ENCODE measurements at places on chromosomes 5 and 9. TPM values are rescaled to one million over a fixed set of nuclear protein-coding genes. Genes with fewer than 3 reads are reported as not detected.

The SYK gene
- total RNA-seq, result 29.7 TPM

The LURAP1L gene
- 56.5 TPM for total RNA-seq

The PCDHB15 gene
- under 0.01 TPM for total RNA-seq

The ADAMTSL2 gene
- total RNA-seq, result not detected

The ACOT12 gene
- total RNA-seq, result not detected

The FBXO10 gene
- 3.7 TPM for total RNA-seq

The SPATA31E1 gene
- not detected for total RNA-seq

The GABRA1 gene
- total RNA-seq, result not detected

The IFNA16 gene
- not detected for total RNA-seq

The EQTN gene
- total RNA-seq, result not detected

The CERCAM gene
- total RNA-seq, result 12.4 TPM

The PCDHGB6 gene
- total RNA-seq, result 1.5 TPM

The ELOVL7 gene
- 22.1 TPM for total RNA-seq

The C5orf63 gene
- 5.9 TPM for total RNA-seq

The ST8SIA4 gene
- under 0.01 TPM for total RNA-seq

The OLFML2A gene
- 6.3 TPM for total RNA-seq

The C9orf50 gene
- total RNA-seq, result not detected

The PIP5K1B gene
- 2.9 TPM for total RNA-seq

The KIF24 gene
- 0.26 TPM for total RNA-seq

The SLC24A2 gene
- not detected for total RNA-seq

The ADAMTSL1 gene
- 0.13 TPM for total RNA-seq

The NFIB gene
- 11.9 TPM for total RNA-seq

The UBE2R2 gene
- 14.0 TPM for total RNA-seq

The ZSWIM6 gene
- total RNA-seq, result 5.8 TPM

The PCA3 gene
- total RNA-seq, result not detected

The DND1 gene
- total RNA-seq, result 0.26 TPM

The FAM13B gene
- 10.5 TPM for total RNA-seq

The HTR1A gene
- not detected for total RNA-seq

The PAM gene
- 68.4 TPM for total RNA-seq

All from bronchial epithelial cell (primary cell).